Esophagus mucosa (tissue), 1 donor: ENCODE measurements at places on chromosomes 16 and 17. TPM values are rescaled to one million over a fixed set of nuclear protein-coding genes. Genes with fewer than 3 reads are reported as not detected.

- ATAC-seq = no peak
Observed at GRCh38 chr17:80374039-80374731, 40.8 kb upstream of the ENDOV start.

NPIPA8 gene
- 5.8 TPM for total RNA-seq

DNA sequence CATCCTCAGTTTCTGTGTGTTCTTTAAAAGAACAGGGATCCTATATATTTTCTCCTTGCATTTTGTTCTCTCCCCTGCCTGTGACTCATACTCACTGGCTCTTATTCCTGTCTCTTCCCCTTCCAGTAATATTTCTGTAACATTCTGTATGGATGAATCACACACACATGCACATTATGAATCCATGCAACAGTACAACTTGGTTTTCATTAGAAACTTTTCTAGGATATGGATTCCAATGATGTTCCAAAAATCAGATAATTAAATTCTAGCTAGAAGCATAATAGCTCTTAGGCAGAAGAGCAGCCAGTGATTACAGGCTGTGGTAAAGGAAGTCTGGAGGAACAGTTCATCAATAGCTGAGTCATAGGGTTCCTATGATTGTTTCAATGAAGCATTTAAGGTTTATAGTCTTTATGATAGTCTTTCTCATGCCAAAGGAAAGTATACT, 119.6 kb upstream of the PMFBP1 start:
- peak; percentile 88 for ATAC-seq

- ATAC-seq = peak; percentile 48
Observed at GRCh38 chr16:66720766-66721165, 24.2 kb upstream of the CMTM4 start.

GRCh38 chr16:6728381-6728780, 604.3 kb upstream of the RBFOX1 start:
- no peak for ATAC-seq

DNA sequence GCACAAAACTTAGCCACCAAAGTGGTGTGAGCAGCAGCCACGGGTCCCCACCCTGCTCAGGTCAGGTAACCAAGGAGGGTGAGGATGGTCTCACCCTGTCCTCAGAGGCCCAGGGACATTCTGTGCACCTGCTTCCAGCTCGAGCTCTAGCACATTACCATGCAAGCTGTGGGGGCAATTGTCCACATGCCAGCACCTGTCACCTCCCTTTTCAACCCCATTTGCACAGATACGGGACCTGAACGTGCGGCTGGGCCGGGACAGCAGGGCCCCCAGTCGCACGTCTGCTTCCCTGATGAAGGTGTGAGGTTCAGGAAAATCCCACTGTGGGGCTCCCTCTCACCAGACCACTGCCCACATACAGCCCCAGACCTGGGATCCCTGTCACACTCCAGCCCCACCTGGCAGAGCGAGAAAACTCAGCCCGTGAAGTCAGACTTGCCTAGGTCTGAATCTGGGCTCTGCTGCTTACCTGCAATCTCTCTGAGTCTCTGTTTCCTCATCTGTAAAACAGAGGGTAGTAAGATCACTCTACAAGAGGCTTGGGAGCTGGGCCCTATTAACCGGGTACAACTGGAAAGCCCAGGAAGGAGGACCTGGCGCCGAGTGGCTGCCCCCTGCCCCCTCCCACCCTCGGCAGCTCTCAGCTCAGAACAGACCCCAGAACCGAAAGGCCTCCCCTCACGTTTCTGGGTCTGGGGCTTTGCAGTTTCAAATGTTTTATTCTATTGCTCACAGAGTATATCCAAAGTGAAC, 7.9 kb downstream of the WFIKKN2 start:
- ATAC-seq = no peak

- peak; percentile 49 for ATAC-seq
Observed at GRCh38 chr16:55021595-55022475, 91.2 kb downstream of the IRX5 start.

GRCh38 chr16:88634141-88634993, 4.0 kb upstream of the IL17C start:
- ATAC-seq = peak; percentile 46

CHAD gene
- not detected for total RNA-seq

DNA sequence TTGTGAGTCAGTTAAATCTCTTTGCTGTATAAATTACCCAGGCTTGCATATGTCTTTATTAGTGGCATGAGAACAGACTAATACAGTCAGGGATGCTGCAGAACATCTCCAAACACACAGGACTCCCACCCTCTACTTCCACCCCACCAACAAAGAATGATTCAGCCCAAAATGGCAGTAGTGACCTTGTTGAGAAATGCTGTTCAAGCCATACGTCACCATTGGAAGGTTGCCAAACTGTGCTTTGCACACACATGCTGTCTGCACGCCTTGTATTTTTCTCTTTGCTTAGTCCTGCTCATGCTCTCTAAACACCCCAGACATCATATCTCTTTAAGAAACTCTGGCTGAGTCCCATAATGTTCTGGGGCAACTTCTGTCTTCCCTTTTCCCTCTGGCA, 589.6 kb downstream of the WWOX start:
- ATAC-seq = no peak

PLA2G10 gene
- not detected for total RNA-seq

GRCh38 chr16:7992616-7993015, 597.7 kb downstream of the TMEM114 start:
- ATAC-seq = no peak
